ENCODE measurements at places on chromosomes 6 and 20.
A peak's percentile ranks its signal among the peaks of the same experiment; 100 is the strongest.

DNA sequence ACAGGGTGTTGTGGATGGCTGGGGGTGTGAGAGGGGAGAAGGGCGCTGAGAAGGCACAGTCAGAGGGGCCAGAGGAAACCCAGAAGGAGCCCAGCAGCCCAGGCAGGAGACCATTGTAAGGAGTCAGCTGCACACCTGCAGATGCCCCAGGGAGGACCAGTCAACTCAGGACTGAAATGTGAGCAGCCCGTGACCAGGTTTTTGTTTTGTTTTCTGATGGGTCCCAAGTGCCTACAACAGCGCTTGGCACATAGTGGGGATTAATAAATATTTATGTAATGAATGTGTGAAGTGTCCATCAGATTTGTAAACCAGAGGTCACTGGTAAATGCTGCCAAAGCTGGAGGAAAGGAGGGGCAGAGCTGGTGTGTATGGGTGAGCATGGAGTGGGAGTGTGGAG, 30.2 kb downstream of the TRAM2 start:
- DNase-seq = no peak

- peak; percentile 31 for DNase-seq
These were observed 844 bp downstream of the WFDC2 start for GRCh38 chr20:45470262-45470931.

- DNase-seq = no peak
These were observed 107.5 kb downstream of the QKI start for GRCh38 chr6:163522033-163522432.

GRCh38 chr6:17577059-17577458, 23.0 kb upstream of the FAM8A1 start:
- no peak for DNase-seq

DNA sequence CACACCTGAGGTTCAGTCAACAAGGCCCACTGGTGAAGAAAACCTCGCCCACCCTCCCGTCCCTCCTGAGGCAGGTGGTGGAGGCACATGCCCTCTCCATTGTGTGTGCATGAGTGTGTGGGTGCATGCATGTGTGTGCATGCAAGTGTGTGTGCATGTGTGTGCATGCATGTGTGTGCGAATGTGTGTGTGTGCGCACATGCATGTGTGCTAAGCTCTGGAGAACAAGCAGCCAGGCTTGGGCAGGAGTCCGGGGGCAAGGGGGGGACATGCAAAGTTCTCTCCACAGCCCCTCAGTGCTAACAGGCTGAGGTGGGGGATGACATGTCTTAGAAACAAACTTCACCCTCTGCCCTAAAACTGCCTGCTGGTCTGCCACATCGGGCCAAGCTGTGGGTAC, 3.1 kb upstream of the HSPA12B start:
- DNase-seq = no peak

DNA sequence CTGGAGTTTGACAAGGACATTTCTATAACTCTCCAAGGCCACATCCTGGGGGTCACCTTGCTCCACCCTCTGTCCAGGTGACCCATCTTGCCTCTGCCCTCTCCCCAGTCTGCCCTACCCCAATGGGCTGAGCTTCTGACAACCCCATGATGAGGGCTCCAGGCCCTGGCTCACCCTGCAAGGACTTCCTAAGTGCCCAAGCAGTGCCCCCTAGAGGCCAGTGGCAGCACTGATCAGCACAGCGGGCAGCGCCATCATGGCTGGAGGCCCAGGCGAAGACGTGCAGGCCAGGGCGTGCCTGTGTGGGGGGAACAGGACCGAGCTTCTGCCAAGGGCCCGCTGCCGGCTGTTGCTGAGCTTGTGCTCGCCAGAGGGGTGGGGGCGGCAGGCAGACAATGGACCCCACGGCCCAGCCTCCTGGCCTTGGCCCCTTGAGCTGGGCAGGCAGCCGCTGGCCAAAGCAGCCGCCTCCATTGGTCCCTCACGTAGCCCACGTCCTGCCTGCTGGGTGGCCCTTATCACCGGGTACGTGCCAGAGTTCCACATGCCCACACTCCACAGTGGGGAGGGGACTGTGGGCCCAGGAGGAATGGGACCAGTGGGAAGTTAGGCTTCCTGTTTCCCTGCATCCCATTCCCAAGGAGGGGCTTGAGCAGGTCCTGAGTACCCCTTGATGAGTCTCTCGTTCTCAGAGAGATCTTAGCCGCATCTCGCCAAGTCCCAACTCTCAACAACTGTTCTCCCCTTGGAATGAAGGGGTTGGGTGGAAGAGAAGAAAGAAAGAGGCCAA, 64.3 kb downstream of the MRPL14 start:
- DNase-seq = peak; percentile 70

DNA sequence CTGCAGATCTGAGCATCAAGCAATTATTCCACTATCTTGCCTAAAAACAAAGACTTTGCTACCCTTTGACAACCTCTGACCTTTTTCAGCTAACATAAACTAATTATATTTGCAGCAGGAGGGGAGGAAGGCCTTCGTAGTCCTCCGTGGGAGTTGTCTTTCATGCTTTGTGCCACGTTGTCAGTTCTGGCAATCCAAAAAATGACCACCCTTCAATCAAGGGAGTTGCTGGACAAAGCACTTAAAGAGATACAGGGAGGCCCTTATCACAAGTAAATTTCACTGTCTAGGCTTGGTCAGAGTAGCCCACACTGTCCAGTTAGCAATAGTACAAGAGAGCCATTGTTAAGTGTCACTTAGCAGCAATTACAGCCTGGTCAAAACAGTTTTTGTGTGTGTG, 578.9 kb downstream of the HAO1 start:
- no peak for DNase-seq

GRCh38 chr20:15069355-15069754, 731.9 kb upstream of the FLRT3 start:
- no peak for DNase-seq

GRCh38 chr6:227074-227782, 65.1 kb upstream of the DUSP22 start:
- peak; percentile 50 for DNase-seq

- DNase-seq = no peak
These were observed 57.6 kb downstream of the FAM184A start for GRCh38 chr6:119020597-119021561.

DNA sequence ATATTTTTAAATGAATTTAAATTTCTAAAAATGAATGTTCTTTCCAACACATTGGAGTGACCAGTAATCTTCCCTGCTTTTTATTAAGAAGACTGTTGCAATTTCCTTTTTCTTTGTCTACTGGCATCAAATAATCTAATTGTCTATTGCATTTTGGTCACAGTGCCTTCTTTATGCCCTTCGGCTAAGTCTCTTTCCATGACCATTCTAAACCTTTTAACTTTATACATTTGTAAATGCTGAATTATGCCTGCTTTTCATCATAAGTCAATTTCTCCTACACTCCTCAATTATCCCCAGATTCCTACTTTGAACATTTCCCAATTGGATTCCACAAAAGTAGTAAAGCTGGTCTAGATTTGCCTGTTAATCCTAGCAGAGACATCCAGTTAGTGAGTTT, 69.1 kb upstream of the HSF2 start:
- DNase-seq = no peak

GRCh38 chr6:13558718-13559117, 15.7 kb upstream of the SIRT5 start:
- no peak for DNase-seq

GRCh38 chr6:38404355-38404754, 235.4 kb downstream of the BTBD9 start:
- no peak for DNase-seq

DNA sequence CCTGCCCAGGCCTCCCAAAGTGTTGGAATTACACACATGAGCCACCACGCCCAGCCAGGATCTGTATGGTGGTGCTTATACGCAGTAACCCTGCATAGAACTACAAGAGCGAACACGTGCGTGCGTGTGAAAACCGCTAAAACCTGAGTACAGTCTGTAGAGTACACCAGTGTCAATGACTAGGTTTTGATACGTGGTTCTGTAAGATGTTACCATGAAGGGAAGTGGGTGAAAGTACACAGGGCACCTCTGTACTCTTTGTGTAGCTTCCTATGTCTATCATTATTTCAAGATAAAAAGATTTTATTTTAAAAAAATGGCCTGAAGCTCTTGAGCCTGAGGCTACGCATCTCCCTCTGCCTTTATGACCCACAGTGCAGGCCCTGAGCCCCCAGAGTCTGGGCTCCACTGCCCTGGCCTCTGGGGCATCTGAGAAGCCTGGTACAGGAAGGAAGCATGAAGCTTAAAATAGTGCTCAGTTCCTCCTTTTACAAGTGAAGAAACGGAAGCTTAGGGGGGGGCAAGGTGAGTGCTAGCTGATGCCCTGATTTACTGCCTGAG, 21.6 kb downstream of the LY86 start:
- DNase-seq = peak; percentile 59

- no peak for DNase-seq
These were observed 4.9 kb upstream of the MLN start for GRCh38 chr6:33808641-33809180.

GRCh38 chr6:37653933-37654565, 43.6 kb downstream of the MDGA1 start:
- DNase-seq = peak; percentile 75

DNA sequence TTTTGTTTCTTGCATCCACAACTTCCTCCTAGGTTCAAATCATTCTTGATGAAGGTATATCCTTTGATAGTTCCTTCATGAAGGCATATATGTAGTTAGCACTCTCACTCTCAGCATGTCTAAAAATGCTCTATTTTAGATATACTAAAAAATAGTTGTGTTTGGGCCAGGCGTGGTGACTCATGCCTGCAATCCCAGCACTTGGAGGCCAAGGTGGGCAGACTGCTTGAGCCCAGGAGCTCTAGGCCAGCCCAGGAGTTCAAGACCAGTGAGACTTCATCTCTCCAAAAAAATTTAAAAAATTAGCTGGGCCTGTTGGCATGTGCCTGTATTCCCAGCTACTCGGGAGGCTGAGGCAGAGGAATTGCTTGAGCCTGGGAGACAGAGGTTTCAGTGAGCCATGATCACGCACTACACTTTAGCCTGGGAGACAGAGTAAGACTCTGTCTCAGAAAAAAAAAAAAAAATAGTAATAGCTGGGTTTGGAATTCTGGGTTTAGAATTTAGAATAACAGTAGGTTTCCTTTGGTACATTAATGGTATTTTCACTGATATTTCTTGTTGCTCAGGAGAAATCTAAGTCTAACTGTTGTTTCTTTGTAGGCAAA, 7.0 kb downstream of the SERAC1 start:
- DNase-seq = no peak

DNA sequence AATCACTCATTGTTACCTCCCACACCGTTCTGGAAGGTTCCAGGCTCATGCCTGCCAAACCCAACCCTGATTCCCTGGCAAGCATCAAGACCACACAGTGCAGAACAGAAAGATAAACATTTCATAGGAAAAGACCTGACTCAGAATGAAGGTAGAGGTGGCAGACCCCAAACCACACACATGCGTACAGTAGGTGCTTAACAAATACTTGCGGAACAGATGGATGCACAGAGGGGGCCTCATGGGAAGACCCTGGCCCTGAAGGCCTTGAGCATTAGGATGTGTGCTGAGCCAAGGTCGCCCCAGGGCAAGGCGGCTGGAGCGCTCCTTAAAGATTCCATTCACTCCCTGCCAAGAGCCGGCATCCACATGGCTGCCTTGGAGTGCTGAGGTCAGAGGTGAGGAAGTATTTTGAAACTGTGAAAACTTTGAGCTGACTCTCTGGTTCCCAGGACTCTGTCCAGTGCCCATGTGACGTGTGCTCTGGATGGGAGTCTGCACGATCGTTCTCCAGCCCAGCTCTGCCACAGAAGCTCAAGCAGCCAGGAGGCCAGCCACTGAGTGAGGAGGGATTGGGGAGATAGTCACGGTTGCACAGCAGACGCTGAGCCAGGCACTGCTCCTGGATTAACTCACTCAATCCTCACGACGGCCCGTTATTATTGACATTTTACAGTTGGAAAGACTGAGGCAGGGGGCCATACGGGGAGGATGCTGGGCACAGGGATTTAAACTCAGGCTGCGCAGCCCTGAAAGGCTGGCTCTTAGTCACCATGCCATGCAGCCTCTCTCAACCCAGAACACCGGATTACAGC, 65.5 kb upstream of the AFDN start:
- no peak for DNase-seq

DNA sequence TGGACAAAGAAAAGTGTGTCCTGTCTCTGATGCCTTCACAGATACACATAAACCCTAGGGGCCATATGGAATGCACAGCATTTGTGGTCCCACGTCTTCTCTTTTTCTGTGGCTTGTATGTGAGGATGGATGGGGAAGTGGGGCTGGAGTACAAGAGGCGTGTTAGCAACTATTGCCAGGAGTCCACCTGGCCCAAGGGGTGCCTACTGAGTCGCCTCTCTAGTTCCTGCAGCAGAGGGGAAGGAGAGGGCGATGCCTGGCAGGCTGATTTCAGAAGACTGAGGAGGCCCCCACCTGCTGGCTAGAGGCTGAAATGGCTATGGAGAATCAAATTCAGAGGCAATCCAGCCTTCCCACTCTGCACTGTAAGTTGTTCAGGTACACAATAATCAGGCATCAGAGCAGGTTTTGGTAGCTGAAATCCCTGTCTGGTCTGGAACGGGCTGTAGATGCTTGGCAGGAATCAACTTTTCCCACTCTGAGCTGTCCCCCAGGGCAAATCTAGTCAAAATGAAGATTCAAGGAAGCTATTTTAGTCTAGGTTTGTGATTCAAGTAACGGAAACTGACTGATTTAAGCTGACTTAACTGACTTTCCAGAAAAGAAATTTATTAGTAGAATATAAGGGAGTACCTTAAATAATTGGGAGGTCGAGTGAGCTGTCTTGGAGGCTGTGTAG, 14.9 kb upstream of the PPARD start:
- DNase-seq = peak; percentile 87

Data from activated CD4-positive, alpha-beta memory T cell treated with anti-CD3 and anti-CD28 coated beads for 36 hours (primary cell).